MCF 10A (cell line): ENCODE measurements at places on chromosomes 2 and 18. TPM values are rescaled to one million over a fixed set of nuclear protein-coding genes. Genes with fewer than 3 reads are reported as not detected.

GRCh38 chr18:34651586-34652369 lies 58.3 kb upstream of the DTNA start:
- no peak for DNase-seq

- no peak for DNase-seq
These were observed at the start of gene GALNT5 for GRCh38 chr2:157257312-157258252. Gene GALNT5 (plus strand): TSS chr2:157257705. CDS start chr2:157258083, 378 bp downstream.

The IL36B gene
- not detected in 2 replicates for total RNA-seq

- DNase-seq: peak; percentile 67
These were observed 143.5 kb downstream of the TGIF1 start for GRCh38 chr18:3593381-3593903.
